ENCODE measurements at places on chromosomes 2 and 18. TPM values are rescaled to one million over a fixed set of nuclear protein-coding genes. Genes with fewer than 3 reads are reported as not detected.

DNA sequence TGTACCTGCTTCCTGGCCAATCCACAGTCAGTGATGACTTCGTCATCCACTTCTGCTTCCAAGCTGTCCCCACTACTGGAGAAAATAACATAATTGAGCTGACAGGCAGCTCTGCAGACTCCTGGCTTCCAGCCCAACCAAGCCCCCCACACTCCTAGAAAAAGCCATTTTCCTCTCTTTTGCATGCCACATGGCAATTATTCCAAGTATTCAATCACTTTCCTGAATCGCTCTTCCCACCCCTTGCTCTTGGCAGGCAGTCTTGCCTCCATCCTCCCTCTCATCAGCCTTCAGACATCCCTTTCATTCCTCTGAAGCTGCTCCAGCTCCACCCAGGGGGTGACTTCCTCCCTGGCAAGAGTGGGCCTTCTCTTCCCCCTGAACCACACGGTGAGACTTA lies 14.3 kb upstream of the ST8SIA5 start:
- peak; percentile 20 for DNase-seq

DNA sequence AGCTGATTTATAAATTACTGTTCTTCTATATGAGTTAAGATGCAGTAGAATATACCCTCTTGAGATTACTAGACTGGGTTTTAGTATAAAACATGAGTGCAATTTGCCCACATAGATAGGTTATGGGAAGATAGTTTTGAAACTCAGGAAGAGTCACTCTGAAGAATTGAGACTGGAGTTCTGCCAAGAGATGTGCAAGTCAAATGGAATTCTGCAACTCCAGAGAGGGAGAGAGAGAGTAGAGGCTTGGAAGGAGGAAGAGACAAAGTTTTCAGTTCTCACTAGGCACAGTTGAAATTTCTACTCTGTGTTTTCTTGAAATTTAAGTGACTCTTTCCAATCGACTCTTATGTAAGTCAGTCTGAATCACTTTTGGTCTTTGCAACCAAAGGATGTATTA lies 878.8 kb downstream of the TSN start:
- DNase-seq: peak; percentile 90

DNA sequence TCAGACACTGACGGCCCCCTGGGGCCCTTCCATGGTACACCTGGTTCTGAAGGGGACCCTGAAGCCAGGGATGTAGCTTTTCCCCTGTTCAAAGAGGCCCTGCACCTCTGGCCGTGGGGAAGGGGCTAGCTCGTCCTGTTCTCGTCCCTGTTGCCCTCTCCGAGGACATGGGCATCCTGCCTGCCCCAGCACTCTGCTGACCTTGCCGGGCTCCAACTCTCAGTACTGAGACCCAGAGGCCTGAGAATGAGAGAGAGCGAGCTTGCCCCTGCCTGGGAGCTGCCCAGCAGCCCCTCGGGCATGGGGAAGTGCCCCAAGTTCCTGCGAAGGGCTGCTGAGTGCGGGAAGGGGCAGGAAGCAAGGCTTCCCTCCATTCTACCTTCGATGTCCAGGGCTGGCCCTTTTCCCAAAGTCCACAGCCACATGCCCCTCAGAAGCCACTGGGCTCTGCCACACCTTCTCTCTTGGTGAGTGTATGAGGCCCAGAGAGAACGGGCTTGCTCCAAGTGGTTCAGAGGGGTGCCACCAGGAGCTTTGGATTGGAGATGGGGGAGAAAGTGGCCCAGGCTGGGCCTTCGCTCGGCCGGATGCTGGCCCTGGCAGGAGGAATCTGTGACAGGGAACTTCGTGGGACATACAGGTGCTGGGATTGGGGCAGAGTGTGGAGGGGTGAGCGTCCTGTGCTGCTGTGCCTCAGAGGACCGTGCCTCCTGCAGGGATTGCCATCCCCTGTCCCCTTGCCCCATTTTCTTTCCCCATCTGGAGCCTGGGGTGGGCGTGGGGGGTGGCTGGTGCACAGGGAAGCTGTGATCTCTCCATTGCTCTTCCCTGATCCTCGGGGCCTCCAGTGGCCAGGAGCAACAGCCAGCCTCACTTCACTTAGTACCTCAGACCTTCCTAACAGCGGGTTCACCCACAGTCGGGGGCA lies 50.8 kb downstream of the KCNIP3 start:
- DNase-seq: no peak

DNA sequence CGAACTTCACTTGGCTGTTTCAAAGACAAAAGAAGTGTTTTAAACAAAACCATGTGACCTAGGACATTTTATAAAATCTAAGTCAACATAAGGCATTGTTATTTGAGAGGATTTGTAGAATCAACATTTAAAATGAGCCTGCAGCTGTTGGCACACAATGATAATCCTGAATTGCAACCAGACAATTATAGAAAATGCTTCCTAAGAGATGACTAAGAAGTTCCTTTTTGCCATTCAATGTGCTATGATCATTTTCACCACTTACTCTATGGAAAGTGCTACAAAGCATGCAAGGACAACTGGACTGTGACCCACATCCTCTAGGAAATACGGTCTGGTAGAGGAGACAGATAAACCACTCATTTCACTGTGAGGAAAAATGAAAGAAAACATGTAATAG lies 246.4 kb downstream of the CDH20 start:
- DNase-seq: no peak

GRCh38 chr2:36403675-36404230 lies 48.2 kb downstream of the CRIM1 start:
- DNase-seq: peak; percentile 88

DNA sequence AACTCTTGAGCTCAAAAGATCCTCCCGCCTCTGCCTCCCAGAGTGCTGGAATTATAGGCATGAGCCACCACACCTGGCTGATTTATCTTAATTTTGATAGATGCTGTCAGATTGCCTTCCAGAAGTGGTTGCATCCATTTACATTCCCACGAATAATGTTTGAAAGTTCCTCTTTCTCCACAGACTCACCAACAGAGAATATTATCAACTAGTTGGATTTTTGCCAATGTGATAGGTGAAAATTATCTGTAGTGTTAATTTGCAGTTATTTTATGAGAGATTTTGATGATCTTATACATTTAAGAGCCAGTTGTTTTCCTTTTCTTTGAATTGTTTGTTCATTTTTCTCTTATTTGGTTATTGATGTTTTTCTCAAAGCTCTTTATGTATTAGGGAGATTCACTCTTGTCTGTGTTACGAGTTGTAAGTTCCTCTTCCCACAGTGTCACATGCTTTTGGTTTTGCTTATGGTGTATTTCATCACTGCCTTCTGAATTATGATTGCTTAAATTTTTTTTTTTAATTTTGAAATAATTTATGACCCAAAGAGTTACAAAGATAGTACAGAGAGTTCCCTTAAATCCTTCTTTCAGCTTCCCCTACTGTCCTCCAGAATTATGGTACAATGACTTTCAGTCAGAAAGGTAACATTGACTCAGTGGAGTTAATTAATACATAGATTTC lies 20.7 kb upstream of the NT5DC4 start:
- no peak for DNase-seq

GRCh38 chr18:13285874-13286273 lies 67.3 kb downstream of the LDLRAD4 start:
- no peak for DNase-seq

DNA sequence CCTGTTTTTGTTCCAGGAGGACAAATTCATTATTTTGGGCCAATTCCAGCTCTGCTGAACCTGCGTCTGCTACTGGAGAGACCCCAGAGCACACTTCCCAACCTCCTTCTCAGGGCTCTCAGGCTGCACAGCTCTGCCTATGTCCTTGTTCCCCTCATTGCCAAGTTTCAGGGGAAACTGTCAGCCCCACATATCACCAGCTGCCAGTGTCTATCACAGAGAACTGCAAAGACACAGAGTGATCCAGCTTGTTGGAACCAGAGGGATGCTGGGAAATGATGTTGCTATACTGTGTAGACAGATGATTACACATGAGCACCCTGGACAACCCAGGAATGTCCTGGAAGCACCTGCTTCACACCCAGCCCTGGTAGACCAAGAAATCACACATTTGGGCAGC lies 67.4 kb upstream of the TMEM247 start:
- DNase-seq: peak; percentile 40

- DNase-seq: no peak
Measured at GRCh38 chr2:1929001-1929400, 184.7 kb upstream of the PXDN start.

DNA sequence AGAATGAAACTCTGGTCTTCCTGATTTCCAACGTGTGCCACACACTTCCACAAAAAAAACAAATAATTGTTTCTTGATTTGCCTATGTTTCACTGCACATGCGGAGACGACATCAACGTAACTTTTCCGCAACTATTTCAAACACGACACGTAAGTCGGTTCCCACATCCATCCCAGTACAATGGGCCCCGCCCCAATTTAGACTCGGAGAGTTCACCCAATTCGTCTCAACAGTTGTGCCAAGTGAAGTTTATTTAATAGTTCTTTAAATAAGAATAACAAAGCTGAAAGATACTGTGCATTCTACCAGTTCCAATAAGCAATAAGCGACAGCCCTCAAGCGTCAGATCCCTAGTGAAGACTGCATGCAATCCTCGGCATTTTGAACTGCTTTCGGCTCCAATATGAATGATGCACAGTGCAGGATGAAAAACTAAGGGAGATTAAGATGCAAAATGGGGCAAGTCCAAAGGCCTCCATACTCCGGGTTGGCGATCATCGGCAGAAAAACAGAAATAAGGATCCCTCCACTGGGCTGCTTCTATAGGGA lies 664 bp downstream of the CCT4 start:
- DNase-seq: peak; percentile 23

The FTCDNL1 gene
- 2.0 TPM for polyA plus RNA-seq

The IL37 gene
- not detected for polyA plus RNA-seq

The RNF125 gene
- 10.4 TPM for polyA plus RNA-seq

The CD8B2 gene
- not detected for polyA plus RNA-seq

The UCN gene
- polyA plus RNA-seq: 0.44 TPM

The ADRA2B gene
- polyA plus RNA-seq: 2.3 TPM

The IL36RN gene
- polyA plus RNA-seq: not detected
